Globus pallidus (tissue), 1 donor: ENCODE measurements at places on chromosomes 11 and 22.

- no peak for DNase-seq
Observed at GRCh38 chr11:17595526-17596309, 48.7 kb downstream of the OTOG start.

GRCh38 chr11:62545437-62546243 lies 966 bp downstream of the AHNAK start:
- no peak for DNase-seq

DNA sequence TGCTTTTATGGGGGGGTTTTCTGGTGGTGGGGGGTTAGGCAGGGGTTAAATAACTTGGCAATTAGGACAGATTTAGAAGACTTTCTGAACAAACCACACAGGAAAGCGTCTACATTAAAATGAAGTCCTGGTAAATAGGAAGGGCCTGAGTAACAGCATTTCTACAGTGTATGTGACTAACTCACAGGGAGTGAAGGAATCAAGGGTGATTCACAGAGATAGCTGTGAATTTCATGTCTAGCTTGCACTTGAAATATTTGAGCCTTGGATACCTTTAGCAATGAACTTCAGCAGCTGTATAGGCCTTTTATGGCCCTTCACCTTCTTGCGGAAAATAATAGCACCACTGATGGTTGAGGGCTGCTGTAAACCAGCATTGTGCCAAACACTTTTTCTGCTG lies 26.1 kb upstream of the LDHA start:
- no peak for DNase-seq

- DNase-seq = no peak
Observed at GRCh38 chr11:13302420-13302958, 24.9 kb downstream of the BMAL1 start.
